ENCODE measurements at places on chromosomes 1 and 21.

- DNase-seq: no peak
Observed at GRCh38 chr1:206020393-206021007, 3.2 kb downstream of the CTSE start.

DNA sequence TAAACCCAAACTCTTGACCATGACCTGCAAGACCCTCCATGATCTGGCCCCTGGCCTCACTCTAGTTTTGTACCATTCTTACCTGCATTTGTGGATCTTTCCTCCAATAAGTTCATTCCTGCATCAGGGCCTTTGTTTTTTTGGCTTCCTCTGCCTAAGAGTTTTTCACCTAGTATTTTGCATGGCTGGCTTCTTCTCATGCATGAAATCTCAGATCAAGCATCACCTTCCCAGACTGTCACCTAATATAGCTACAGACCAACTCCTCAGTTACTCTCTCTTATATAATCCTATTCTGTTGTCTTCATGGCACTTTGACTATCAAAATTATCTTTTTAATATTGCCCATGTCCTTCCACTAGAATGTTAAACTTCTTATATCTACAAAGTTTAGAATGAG is 54.2 kb downstream of the BTBD8 start:
- no peak for DNase-seq

- DNase-seq: no peak
Observed at GRCh38 chr1:109327285-109327684, 20.5 kb upstream of the MYBPHL start.

- no peak for DNase-seq
Observed at GRCh38 chr1:8938232-8938999, 7.3 kb upstream of the CA6 start.

DNA sequence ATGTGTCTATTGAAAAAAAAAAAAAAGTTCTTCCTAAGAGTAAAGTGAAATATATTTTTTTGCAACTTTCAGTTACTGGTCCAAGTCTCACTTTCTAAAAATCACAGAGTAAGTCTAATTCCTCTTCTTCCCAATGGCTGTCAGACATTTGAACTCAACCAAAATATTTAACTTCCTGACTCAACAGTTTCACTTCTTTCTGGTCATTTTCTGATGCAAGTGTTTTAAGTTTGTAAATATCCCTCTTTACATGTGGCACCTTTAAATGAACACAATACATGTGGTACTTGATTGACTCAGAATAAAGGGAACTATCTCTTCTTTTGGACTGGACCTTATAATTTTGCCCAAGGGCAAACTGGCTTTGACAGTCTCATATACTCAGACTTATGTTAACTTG is 76.7 kb downstream of the ASH1L start:
- no peak for DNase-seq

DNA sequence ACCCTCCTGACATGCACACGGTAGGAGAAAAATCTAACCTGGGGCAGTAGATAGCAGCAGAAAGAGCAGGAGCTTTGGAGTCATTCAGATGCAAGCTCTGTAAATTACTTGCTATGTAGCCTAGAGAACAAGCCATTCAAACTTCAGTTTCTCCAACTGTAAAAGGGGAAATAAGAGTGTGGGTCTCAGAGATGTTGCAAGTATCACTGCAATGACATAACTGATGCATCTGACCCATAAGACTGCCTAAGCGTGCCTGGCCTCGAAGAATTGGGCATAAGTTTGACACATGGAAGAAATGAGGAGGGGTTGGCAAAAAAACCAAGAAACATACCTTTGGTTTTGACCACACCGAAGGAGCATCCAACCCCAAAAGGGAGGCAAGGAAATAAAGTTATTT is 5.2 kb downstream of the AK2 start:
- no peak for DNase-seq

GRCh38 chr1:28508435-28508754 is 2.6 kb downstream of the RCC1 start:
- no peak for DNase-seq

GRCh38 chr21:46142582-46143473 is 12.6 kb downstream of the FTCD start:
- DNase-seq: no peak

DNA sequence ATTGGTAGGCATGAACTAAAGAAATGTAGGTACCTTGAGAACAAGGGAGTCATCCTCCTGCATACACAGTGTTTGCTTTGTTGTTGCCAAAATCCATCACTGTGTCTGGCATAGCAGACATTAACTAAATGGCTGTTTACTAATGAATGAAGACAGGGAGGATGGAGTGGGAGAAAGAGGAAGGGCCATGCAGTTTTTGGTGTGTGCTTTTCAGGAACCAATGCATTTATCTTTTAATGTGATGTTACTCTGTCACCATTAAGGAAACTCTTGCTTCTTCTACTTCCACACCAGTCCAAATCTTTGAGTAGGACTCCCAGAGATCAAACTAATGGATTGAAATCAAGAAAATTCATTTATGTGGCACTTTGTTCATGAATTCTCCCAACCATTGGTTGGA is 55.6 kb upstream of the DUSP10 start:
- no peak for DNase-seq

DNA sequence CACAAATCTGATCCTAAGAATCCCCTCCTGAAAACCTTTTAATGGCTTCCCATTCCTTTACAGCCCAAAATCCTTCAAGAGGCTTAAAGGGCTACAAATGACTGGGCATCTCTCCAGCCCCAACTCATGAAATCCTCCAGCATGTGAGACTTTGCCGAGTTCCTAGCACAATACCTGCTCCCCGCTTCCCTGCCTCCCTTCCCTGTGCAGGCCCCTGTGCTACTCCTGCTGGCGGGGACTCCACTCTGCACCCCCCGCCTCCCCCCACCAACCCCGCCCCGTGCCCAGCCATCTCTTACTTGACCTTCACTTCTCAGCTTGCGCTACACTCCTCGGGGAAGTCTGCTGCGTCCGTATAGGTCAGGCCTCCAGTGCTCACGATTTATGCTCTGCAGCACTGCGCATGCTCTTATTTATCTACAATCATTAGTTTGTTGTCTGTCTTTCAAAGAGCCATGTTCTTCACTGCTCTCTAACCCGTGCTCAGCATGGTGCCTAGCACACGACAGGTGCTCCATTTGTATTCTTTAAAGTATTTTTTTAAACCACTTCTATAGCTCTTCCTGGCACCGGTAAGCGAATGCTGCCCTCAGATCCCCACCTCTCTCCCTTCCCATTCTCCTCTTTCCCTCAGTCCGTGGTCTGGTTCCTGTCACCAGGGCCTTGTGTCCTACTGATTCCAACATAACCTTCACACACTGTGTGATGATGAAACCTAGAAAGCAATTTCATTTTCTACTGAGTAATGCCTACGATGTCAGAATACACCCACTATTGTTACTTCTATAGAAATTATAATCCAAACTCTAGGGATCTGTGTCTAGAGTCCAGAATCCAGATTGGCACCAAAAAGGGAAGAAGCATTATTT is 37.5 kb upstream of the PLA2G2C start:
- no peak for DNase-seq

DNA sequence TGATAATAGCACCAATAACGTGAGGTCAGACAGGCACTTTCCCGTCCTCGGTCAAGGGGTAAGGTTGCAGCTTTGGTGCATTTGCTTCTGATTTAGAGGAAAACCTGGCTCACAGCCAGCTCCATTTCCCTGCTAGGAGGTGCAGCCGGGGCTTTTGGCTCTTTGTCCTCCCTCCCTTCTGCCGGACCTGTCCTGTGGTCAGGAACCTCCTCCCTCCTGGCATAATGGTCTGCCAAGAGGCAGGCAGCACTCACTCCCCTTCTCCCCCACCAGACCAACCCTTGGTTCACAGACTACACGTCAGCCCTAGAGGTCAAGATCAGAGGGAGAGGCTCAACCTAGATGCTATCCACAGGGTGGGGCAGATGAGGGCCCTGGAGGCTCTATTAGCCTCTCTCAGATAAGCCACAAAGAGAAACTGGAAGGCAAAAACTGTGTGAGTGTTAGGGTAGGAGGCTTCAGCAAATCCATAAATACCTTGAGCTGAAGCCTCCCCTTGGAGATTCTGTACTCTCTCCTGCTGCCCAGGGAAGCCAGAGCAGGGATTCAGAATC is 64.8 kb downstream of the PLXNA2 start:
- no peak for DNase-seq

GRCh38 chr1:221795380-221795779 is 53.5 kb upstream of the DUSP10 start:
- no peak for DNase-seq

GRCh38 chr1:113951719-113952118 is 22.6 kb downstream of the HIPK1 start:
- DNase-seq: no peak

DNA sequence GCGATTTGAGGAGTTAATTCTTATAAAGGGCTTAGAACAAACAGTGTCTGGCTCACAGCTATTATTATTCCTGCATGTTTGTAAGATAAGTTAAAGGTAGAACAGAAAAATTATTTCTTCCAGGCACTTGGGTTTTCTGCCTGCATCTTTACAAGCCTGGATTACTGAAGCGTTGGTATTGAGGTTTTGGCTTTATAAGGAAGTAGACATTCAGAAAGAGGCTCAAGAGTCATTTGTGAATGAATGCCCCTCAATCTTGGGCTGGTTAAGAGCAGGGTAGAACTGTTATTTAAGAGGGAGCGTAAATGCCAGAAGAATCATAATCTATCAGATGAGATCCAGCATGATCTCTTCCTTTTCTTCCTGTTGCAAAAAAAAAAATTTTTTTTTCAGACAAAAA is 77.3 kb upstream of the ARID1A start:
- DNase-seq: no peak

DNA sequence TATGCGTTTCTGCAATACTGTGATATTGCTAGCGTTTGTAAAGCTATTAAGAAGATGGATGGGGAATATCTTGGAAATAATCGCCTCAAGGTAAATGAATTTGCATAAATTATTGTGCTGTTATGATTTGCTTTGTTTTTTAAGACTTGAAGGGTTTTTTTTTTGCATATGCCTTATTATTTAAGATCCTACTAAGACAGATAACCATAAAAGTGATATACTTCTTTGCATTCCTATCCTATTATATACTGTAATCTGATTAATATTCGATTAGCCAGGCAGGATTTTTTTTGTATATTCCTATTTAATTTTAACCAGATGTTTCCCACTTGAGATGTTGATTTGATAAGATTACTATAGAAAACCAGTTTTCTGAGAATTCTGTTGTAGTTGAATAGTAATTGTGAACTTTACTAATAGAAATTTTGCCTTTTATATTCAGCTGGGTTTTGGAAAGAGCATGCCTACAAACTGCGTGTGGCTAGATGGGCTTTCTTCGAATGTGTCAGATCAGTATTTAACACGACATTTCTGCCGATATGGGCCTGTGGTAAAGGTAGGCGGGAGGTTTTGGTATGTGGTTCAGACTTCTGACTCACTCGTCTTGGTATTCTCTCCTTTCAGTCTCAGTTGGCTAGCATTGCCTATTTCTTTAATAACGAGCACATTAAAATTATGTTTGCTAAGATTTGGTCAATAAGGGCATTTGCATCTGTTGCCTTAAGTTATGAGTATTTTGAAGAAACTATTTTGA is 56.8 kb downstream of the ZBTB17 start:
- no peak for DNase-seq

- DNase-seq: no peak
Observed at GRCh38 chr1:224317383-224318045, 12.5 kb downstream of the NVL start.

DNA sequence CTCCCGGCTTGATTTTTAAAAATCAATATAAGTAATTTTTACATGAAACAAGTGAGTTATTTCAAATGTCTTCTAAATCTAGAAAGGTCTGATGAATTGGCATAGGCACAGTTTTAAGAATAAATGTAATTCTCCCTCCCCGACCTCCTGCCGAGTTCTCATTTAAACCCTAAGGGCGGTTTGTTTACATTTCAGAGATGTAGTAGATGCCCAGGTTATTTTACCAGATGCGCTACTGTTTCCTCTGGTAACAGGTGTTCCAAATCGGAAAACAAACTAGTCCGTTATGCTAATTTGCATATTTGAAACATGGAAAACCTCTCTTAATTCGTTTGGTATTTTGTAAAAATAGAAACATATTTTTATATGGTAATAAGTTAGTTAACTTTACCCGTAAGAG is 53.8 kb upstream of the CFAP126 start:
- DNase-seq: no peak

- no peak for DNase-seq
Observed at GRCh38 chr1:181169281-181169865, 80.9 kb downstream of the IER5 start.

GRCh38 chr1:95041491-95042165 is 31.1 kb downstream of the ALG14 start:
- DNase-seq: peak; percentile 16

GRCh38 chr1:204558467-204558866 is 42.3 kb downstream of the MDM4 start:
- DNase-seq: no peak

DNA sequence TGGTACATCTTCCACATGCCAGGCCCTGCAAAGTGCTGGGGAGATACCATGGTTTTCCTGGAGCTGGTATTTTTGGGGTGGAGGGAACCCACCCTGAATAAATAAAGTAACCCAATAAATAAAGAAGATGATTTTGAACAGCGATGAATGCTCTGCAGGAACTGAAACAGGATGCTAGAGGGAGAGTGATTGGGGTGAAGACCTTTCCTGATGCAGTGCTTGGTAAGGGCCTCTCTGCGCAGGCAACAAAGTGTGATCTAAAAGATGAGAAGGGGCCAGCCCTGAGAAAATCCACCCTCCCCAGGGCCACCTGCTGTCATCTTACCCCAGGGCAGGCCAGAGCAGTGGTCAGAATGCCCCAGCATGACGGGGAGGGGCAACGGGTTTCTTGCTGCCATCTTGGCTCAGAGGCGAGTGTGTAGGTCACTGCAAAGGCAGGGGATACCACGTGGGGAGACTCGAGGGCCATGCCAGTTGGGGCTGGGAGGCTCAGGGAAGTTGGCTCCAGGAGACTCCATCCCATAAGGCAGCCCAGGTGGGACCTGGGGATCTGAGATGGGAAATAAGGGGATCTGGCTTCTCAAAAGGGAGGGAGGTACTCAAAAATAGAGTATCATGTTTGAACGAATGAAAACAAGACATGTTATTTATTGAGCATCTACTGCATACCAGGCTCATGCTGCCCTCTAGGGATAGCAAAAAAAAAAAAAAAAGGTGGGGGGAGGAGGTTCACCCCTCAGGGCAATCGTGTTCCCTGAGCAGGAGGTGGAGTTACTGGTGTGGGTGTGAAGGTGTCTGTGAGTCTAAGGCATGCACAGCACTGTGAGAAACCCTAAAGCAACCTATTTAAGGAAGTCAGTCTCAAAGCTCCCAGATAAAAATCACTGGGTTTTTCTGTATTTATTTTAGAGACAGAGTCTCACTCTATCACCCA is 2.8 kb downstream of the SRARP start:
- no peak for DNase-seq

DNA sequence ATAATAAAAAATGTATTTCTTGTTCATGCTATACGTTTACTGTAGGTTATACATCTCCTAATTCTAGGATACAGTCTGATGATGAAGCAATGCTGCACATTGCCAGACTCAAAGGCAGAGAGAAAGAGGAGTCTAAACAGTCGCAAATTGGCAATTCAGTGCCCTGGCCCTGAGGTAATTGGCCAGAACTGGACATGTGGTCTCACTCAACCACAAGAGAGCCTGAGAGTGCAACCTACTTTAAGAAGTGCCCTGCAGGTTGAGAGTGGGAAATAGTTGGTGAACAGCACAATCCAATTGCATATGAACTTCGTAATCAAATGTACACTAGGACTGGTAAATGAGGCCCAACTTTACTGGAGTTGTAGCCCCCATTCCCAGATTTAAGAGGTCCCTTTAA is 5.0 kb upstream of the SLC35A3 start:
- DNase-seq: no peak

GRCh38 chr1:184199036-184199435 is 147.5 kb downstream of the TSEN15 start:
- no peak for DNase-seq

GRCh38 chr1:975896-976683 is 5.8 kb downstream of the PERM1 start:
- DNase-seq: peak; percentile 79

Data from GM12891 (cell line).